ENCODE measurements at places on chromosomes 5 and 9.

GRCh38 chr5:6773342-6774035 is 60.3 kb downstream of the TENT4A start:
- peak; percentile 27 for DNase-seq

DNA sequence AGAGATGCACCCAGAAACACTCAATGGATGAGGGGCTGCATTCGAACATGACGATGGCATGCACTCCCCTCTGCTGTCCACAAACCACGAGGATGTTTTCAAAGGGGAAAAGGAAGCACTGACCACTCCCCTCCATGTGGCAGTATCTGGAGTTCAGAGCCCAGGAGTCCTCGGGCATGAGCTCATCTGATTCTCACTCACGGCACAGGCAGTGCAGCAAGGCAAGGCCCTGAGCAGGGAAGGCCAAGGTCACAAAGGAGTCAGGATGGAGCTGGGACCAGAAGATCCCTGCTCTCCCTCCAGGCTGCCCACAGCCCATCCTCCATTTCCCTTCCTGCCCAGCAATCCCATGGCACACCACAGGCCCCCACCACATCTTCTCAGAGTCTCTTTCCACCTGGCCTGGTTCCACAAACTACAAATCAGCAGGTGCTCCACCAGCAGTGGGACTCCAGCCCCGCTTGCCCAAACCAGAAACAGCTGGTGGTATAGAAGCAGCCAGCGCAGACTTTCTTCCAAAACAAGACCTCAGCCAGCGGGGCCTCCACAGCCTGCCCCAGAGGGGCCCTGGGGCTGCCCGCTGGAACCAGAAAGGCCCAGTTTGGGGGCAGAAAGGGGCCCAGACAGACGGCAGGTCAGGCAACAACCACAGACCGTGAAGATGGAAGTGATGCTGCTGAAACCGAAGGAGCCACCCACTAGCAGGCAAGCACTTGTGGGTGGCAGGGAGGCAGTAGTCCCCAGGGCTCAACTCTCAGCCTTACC is 12.2 kb downstream of the TNIP1 start:
- no peak for DNase-seq

DNA sequence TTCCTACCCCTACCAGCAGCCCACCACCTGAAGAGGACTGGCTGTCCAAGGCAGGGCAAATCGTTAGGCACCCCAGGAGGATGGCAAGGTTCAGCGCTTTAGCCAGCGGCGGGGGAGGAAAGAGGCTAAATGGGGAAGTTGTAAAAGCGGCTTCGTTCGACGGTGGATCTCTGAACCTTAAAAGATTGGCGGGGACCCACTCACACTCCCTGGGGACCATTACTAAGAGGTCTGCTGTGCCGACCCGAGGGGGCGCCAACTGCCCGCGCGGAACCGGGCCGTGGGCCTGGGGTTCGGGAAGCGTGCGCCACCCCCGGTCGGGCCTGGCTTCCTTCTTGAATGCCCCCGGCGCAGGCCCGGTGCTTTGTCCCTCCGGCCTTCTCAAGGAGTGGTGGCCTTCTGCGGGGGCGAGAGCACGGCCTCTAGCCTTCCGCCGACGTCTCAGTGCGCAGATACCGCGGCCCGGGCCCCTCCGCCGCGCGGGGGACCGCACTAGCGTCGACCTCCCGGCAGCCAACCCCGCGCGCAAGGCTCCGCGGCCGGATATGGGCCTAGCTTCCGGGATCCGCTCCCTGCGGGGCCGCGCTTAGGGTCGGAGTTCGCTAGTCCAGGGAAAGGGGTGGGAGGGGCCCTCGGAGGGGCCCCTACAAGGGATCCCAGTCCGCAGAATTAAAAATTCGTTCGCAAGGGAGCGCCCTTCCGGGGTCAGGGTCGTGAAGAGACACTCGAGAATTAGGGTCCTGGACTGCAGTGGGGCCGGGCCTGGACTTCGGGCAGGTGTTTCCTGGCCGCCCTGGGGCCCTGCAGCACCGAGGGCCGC is 10.5 kb downstream of the NR2F1-AS1 start:
- DNase-seq, result peak; percentile 81

GRCh38 chr9:135714242-135715055 is 12.5 kb downstream of the KCNT1 start:
- DNase-seq, result no peak

- no peak for DNase-seq
Observed at GRCh38 chr5:108869066-108869465, 121.4 kb downstream of the FER start.

DNA sequence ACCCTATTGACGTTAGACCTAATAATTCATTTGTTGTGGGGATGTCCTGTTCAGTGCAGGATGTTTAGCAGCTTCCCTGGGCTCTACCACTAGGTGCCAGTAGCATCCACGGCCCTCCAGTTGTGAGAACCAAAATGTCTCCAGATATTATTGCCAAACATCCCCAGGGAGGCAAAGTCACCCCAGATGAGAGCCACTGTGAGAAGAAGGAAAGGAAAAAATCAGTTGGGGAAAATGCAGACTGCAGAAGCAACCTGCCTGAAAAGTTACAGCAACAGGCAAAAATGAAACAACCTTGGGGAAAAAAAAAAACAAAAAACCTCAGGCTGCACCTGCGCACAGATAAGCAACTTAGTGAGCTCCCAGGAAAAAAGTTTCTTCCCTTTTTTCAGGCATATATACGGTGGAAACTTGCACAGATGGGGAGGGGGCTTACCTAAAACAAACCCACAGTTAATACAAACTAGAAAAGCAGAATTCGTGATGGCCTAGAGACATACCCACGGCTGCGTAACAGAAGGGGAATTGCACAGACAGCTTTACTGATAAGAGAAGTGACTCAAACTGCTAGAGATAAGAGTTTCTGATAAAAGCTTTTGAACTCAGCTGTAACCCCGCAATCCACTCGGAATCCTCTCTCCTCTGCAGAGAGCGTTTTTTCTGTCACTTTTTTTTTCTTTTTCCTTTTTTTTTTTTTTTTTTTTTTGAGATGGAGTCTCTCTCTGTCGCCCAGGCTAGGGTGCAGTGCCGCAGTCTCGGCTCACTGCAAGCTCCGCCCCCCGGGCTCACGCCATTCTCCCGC is 29.8 kb upstream of the FBP1 start:
- DNase-seq, result peak; percentile 92

DNA sequence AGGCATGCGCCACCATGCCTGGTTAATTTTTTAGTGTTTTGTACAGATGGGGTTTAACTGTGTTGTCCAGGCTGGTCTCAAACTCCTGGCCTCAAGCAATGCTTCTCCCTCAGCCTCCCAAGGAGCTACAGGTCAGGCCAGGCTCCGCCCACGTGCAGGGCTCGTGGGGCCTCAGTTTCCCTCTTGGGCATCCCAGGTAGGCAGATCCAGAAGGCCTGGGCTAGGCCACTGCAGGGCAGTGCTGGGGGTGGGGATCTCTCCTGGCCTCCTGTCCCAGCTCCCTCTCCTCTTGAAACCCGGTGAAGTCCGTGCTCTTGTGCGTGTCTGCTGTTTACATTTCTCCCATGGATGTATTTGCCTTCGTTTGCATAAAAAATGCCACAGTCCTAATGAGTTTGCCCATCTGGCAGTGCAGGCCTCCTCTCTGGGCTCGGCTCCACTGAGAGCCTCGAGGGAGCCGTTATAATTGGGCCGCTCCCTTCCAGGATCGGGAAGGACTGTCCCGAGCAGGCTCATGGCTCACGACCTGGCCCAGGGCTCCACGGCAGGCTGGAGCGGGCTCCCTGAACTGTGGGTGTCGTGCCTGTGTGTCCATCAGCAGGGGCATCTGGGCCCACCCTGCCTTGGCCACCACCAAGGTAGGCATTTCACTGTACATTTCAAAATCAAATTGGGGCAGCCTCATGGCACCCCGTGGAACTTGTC is 52.6 kb upstream of the RUFY1 start:
- no peak for DNase-seq

DNA sequence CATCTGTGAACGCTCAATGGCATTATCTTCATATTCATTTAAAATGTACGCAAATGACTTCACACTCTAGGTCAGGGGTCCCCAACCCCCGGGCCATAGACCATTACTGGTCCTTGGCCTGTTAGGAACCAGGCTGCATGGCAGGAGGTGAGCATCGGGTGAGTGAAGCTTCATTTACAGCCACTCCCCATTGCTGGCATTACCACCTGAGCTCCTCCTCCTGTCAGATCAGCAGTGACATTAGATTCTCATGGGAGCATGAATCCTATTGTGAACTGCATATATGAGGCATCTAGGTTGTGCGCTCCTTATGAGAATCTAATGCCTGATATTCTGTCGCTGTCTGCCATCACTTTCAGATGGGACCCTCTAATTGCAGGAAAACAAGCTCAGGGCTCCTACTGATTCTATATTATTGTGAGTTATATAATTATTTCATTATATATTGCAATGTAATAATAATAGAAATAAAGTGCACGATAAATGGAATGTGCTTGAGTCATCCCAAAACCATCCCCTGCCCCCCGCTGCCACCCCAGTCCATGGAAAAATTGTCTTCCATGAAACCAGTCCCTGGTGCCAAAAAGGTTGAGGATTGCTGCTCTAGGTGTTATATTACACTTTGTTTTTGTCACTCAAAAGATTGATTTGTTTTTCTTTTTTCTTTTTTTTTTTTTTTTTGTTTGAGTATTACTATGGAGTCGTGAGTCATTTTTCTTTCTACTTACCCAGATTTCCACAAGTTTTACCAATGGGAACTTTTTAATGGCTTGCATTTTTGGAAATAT is 127.2 kb downstream of the DOCK8 start:
- DNase-seq, result no peak

- no peak for DNase-seq
Observed at GRCh38 chr5:138504799-138505198, 38.2 kb downstream of the ETF1 start.

- DNase-seq, result no peak
Observed at GRCh38 chr5:139043157-139043905, 154.8 kb downstream of the SIL1 start.

DNA sequence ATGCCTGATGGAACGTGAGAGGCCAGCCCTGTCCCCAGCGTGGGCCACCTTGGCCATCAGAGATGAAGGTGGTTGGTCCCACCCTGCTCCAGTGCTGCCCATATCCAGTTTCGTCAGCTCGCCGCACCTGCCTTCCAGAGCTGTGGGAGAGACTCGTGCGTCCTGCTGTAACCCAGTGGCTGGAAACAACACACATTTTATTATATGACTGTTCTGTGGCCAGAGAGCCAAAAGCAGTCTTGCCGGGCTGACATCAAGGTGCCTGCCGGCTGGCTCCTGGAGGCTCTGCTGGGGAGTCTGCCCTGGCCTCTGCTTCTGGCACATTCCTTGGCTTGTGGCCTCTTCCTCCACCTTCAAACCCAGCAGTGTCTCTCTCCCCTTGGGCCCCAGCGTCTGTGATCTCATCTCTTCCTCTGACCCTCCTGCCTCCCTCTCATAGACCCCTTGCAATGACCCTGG is 94.7 kb downstream of the RXRA start:
- no peak for DNase-seq

DNA sequence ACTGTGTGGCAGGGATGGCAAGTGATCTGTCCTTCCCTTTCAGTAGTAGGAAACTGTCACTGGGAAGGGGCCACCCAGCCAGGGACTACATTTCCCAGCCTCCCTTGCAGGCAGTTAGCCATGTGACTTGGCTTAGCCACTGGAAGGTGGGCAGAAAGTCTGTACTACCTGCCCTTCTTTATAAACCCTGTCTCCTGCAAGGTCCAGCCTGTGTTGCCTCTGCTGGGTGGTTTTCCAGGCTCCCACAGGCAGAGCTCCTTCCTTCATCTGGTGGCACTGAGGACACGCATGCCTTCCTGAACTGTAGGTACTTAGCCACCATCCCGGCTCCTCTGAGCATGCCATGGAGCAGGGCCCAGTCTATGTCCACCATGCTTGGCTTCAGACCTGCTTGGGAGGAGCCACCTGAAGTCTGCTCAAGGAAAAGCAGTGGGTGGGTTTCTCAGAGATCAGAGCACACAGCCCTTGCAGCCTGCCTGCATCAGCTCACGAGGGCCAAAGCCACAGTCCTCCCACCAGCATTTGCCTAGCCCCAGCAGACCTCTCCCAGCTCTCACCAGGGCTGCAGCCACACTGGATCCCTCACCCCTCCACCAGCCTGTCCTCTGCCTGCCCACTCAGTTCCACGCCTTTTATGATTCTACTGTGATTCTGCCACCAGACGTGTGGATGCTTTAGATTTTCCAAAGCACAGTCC is 16.7 kb upstream of the SLC25A51 start:
- peak; percentile 15 for DNase-seq

DNA sequence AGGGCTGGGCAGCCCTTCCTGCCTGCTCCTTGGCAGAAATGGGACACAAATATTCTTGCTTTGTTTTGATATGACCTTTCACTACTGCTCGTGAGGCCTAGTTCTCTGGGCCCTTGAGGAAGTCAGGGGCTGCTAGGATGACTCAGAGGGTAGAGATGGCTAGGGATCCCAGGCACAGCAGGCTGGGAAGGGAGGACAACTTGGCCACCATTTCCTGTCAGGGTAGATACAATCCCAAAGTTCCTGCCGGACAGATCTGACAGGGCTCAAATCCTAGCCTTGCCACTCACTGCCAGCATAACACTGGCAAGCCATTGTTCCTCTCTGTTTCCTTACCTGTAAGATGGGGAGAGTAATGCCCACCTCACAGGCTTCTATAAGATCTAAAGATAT is 31.7 kb upstream of the MEIKIN start:
- no peak for DNase-seq

DNA sequence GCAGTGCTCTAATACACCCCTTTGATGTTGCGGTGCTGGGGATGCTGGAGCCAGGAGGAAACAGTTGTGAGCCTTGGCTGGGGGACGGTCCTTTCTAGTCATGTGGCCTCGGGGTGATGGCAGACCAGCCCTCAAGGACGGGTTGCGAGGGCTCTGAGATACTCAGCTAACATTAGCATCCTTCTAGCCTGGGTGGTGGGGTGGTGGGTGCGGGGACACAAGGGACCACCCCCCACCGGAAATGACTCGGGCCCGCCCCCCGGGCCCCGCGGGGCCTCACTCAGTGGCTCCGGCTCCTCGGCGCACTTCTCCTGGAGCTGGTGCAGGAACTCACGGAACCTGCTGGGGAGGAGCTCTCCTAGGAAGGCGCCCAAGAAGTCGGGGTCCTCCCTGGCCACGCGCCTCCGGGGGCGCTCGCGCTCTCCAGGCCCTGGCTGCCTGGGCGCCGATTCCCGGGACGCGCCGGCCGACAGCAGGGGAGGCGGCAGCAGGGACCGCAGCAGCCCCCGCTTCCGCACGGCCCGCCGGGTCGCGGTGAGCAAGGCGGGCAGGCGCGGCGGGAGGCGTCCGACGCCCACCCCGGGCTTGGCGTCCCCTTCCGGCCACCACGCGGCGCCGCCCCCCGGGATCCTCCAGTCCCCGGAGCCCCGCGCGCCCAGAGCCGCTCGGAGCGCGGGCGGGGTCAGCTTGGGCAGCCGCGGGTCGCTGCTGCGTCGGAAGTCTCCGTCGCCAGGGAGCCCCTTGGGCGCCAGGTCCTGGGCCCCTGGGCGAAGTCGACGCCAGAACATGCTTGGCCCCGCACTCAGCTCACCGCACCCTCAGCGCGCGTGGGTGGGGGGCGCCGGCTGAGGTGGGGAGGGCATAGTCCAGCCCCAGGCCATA is 873 bp downstream of the C9orf50 start:
- DNase-seq, result peak; percentile 74

DNA sequence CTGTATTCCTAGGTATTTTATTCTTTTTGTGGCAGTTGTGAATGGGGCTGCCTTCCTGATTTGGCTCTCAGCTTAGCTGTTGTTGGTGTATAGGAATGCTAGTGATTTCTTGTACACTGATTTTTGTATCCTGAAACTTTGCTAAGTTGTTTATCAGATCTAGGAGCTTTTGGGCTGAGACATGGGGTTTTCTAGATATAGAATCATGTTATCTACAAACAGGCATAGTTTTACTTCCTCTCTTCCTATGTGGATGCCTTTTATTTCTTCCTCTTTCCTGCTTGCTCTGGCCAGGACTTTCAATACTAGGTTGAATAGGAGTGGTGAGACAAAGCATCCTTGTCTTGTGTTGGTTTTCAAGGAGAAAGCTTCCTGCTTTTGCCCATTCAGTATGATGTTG is 129.9 kb downstream of the DMXL1 start:
- no peak for DNase-seq

All from NB4 (cell line).